ENCODE measurements at places on chromosomes 1 and 21.

GRCh38 chr1:116252785-116253184 lies 120.3 kb upstream of the ATP1A1 start:
- no peak for DNase-seq

DNA sequence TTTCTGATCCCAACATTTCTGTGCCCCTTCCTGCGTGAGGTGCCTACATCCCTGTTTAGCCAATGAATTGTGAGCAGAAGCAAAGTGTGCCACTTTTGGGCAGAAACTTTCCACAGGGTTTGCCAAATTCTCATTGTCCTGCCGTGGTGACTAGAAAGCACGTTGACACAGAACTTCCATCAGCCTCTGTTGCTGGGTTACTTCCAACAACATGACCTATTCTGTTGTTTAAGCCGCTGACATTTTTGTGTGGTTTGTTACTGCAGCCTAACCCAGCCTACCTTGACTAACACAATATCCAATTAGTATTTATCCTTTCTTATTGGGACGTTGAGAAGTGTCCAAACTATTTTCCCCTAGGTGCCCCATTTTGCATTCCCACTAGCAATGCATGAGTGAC lies 136.8 kb downstream of the URB2 start:
- DNase-seq = no peak

GRCh38 chr1:171965777-171966176 lies 124.5 kb downstream of the DNM3 start:
- no peak for DNase-seq

GRCh38 chr1:94660994-94661393 lies 119.4 kb upstream of the F3 start:
- DNase-seq = no peak

GRCh38 chr1:66598670-66599069 lies 64.7 kb downstream of the SGIP1 start:
- DNase-seq = no peak

DNA sequence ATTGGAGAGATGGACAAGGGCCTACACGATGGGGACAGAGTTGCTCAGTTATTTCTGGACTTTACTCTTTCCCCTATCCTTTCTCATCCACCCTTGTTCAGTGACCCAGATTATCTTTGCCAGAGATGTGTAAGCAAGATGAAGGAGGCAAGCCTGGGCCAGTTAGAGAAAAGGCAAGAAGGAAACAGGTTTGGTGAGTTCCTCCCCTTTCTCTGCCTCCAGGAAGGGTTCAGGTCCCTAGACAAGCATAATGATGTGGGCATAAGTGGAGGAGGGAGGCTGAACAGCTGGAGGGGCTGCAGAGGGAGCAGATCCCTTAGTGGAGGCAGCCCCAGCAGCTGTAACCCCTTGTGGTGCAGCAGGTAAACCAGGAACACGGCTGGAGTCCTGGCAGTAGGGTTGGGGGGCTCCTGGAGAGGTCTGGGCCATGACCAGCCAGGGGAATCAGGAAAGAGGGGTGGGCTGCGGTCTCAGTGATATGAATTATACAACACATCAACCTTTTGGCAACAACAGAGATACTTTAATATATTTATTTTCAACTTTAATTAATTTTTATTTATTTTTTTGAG lies 9.2 kb upstream of the CDC42 start:
- DNase-seq = no peak

- DNase-seq = no peak
Measured at GRCh38 chr1:68181165-68181556, 51.2 kb downstream of the WLS start.

DNA sequence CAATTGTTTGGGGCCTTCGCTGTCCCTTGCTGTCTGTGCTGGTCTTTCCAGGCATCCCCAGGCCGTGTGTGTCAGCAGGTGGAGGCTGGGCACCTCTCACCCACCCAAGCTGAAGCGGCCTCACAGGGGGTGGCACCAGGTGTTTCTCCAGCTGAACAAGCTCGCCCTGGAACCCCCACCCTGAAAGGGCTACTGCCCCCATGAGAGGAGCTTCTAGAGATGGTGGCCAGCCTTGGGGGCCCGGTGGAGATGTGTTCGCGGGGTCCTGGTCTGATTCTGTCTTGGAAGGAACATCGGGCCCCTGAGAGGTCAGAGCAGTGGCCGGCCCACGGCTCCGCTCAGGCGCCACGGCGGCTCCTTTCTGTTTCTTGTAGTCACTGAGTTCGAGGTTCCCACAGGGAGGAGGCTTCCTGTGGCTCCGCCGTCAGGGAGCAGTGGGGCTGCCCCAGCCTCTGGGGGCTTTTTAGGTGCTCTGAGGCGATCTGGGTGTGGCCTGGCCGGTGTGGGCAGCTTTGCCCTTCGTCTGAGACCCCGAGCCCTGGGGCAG lies 46.9 kb downstream of the SKI start:
- no peak for DNase-seq

- no peak for DNase-seq
Measured at GRCh38 chr1:9235096-9235459, 504 bp downstream of the H6PD start.

GRCh38 chr1:221454096-221454495 lies 287.8 kb downstream of the DUSP10 start:
- DNase-seq = no peak

- DNase-seq = no peak
Measured at GRCh38 chr1:163747261-163747660, 425.5 kb downstream of the NUF2 start.

- DNase-seq = no peak
Measured at GRCh38 chr1:70504821-70505193, 93.7 kb downstream of the CTH start.

DNA sequence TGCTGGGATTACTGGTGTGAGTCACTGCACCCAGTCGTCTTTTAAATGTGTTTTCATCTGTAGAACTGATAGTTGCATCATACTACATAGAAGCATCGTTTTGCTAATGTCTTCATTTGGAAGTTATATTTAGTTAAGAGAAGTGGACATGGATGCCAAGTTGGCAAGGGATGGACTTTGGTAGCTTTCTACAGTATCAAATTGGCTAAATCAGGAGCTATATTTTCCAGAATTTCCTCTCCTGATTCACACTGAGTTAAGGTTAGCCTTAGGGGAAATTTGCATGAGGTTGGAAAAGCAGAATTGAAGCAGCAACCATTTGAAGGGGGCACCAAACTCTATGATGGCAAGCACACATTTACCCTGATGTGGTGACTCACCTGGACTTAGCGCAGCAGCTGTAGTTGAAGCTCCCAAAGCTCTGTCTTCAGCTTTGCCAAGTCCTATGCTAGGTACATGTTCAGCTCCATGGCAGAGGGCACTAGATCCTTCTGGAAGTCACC lies 43.9 kb downstream of the DUSP10 start:
- DNase-seq = no peak

DNA sequence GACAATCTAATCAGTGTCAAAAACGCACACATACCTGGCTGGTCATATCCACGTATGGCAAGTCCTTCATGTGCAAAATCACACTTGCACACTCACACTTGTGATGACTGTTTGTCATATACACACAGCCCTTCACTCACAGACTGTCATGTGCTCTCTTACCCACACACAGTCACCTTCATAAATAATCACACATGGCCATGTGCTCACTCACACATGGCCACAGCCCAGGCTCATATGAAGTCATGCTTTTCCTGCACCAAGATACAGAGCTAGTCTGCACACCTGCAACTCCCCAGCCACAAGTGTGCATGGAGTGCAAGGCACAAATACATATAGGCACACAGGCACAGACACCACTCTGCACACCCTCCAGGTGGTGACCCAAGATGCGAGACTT lies 45.4 kb upstream of the FOXO6 start:
- no peak for DNase-seq

- DNase-seq = no peak
Measured at GRCh38 chr1:40872276-40872675, 10.1 kb upstream of the CITED4 start.

DNA sequence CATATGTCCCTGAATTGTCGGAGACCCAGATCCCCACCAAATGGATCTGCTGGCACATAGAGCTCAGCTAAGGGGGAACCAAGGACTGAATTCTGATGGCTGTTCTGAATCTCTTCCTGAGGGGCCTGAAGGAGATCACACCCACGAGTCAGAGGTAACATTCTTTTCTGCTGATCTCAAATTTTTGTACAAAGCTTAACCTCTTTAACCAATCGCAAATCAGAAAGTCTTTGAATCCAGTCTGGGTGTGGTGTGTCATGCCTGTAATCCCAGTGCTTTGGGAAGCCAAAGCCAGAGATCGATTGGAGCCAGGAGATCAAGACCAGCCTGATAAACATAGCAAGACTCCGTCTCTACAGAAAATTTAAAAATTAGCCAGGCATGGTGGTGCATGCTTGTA lies 62.8 kb upstream of the PRRC2C start:
- DNase-seq = no peak

DNA sequence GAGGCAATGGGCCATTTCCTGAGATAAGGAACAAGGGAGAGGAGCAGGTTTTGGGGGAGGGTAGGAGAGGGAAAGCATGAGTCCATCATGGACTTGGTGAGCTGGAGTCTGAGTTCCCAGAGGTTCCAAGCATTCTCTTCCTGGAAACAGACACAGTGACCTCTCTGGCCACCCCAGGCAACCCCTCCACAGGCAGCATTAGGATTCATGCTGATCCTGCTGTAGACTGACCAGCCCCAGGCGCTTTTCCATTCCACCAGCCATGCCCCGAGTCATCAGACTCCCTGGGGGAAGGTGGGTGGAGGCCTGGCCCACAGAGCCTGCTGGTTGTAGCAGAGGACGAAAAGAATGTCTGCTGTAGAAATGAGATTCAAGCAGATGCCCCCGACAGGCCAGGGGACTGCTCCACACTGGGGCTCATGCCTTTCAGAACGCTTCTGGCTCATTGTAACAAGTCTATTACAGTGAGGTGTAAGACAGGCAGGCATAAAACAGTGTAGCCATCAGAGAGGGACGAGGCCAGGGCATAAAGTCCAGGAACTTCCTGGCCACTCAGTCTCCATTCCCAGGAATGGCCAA lies 52.2 kb downstream of the KCND3 start:
- no peak for DNase-seq

Measured in activated naive CD4-positive, alpha-beta T cell (primary cell).